ENCODE measurements at places on chromosomes 4 and X.

DNA sequence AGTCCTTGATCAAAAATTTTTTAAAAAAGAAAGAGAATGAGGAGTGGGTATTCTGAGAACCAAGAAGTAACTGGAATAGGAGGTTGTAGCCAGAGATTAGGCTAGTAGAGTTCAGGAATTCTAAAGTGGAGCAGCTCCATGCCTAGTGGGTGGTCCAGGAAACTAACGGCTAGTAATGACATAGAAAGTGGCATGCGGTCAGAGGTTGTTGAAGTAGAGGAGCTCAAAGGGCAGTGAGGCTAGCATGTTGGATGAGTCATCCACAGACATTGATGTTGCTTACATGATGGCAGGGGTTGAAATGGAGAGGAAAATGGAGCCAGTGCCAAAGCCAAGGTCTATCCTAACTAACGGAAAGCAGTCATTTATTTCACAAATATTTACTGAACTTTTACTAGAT, 42.1 kb downstream of the TEX13B start:
- no peak for DNase-seq

GRCh38 chr4:67459164-67459563, 86.1 kb downstream of the CENPC start:
- DNase-seq = no peak

DNA sequence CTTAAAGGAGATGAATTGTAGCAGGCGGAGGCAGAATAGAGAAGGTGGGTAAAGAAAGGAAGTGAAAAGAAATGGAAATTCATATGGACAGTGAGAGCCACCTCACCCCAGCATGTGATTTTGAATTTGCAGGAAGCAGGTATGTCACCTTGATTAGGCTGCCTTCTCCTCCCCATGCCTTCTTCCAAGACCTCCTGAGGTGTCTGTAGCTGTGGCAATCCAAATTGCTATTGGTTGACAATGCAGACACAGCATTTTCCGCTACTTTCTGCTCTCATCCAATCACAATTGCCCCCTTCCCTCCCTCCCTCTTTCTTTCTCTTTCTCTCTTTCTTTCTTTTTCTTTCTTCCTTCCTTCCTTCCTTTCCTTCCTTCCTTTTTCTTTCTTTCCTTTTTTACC, 38.5 kb downstream of the RAB33B start:
- DNase-seq = no peak

GRCh38 chr4:154566639-154567204, 3.9 kb downstream of the FGB start:
- no peak for DNase-seq

GRCh38 chr4:20574986-20575385, 125.3 kb upstream of the PACRGL start:
- DNase-seq = no peak

DNA sequence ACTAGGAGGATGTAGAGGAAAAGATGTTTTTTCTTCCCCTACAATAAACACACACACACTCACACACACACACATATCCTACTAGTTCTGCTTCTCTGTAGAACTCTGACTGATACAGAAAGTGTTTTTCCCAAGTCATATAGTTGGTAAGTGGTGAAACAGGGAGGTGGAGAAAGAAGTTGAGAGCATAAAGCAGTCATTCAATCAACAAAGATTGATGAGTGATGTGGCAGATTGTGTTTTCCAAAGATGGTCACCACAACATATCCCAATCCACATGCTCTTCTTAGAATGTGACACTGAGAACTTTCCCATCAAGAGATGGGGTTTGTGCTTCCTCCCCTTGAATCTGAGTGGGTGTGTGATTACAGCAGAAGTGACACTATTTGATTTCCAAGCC, 123.4 kb upstream of the ATP6AP2 start:
- DNase-seq = no peak

DNA sequence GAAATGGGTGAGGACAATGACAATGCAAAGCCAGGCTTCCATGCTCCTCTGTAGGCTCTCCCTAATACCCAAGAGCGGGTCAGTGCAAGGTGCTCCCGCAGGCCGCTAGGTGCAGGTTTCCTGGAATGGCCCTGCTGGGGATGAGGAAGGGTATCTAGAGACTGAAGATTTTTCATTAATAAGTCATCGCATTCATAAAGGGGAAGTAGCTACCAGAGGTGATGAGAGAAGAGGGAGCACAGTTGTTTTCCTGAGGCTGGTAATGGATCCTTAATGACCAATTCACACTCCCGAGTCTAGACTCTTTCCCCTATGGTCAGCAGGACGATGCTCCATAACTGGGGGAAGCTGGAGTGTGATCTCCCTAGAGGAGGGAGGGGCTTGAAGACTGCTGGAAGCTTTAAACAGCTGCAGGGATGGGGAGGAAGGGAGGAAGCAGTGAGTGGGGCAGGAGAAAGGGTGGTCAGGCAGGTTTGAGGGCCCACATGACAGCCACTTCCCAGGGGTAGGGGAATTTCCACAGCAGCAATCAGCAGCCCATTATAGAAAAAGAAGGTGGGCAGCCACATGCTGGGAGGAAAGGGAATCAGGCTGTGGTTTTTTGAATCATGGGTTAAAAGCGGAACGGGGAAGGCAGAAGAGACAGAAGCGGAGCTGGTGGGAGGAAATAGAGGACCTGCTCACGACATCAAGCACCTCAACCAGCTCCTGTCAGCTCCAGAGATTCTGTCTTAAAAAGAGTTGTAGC, 10.2 kb upstream of the ATP6AP2 start:
- peak; percentile 62 for DNase-seq

DNA sequence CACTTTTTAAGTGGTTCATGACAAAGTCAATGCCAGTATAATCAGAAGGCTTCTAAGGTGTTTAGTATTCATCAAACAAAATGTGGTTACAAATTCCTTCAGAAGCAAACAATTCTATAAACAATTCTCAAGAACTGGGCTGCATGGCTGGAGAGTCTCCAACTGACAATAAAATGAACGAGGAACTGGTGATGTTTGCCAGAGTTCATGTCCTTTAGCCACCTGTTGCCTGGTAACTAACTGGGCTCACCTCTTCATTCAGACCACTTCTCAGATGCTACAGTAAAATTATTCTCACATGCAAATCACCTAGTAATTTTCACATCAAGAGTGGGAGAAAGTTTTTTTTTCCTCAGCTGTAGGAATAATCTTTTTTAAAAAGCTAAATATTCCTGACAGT, 53.3 kb downstream of the CAMK2D start:
- no peak for DNase-seq

DNA sequence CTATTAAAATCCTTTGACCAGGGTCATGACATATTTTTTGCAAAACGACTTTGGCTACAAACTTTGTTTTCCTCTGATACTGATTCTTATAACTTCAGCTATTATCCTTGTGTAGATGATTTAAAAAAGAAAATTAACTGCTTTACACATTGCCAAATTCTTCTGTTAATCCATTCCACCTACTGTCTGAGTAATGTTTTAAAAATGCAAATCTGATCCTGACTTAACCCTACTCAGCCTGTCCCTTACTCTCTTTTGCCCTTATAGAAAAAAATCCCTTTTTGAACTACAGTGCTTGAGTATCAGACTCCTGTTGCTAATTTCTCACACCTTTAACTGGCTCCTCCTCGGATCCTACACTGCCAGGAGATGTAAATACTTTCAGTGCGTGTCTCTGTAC, 723.1 kb downstream of the ADGRL3 start:
- no peak for DNase-seq

DNA sequence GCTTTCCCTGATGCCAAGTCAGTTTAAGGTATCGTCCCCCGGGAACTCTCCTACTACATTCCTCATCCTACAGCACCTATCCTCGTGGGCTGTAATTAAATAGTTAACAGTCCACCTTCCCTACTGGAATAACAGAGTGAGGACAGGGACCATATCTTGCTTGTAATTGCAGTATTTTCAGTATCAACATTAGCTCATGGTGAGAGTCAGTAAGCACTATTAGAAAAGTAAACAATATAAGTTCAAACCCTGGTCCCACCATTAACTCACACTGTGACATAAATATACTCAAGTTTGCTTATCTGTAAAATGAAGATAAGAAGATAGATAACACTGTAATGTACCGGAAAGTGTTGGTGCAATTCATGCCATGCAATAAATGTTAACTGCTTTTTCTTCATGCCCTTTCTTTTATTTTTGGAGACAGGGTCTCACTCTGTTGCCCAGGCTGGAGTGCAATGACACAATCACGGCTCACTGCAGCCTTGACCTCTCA, 61.3 kb downstream of the SH3RF1 start:
- no peak for DNase-seq

GRCh38 chrX:123731258-123731986, 1.4 kb downstream of the THOC2 start:
- no peak for DNase-seq

- no peak for DNase-seq
Measured at GRCh38 chr4:168511780-168512489, 15.1 kb downstream of the PALLD start.

GRCh38 chr4:163332526-163333406, at the start of gene NPY1R:
TSS of gene NPY1R (minus strand) at chr4:163332596. CDS start at chr4:163326554, 6,042 bp downstream.
- peak; percentile 92 for DNase-seq

- no peak for DNase-seq
Measured at GRCh38 chr4:182136201-182136600, 107.0 kb upstream of the TENM3 start.

DNA sequence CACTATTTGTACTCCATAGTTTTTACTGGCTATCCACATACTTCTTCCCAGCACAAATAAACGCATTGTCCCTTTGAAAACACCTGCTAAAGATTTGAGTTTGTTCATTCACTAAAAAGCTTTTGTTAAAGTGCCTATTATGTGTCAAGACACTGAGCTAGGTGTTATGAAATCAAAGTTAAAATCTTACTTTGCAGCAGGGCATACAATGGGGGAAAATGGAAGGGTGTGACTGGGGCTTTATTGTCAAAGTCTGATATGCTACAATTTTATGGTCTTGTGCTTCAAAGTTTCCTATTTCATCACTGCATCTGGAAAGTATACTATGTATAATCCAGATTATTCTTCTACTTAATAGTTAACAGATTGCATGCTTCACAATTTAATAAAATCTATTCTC, 128.4 kb downstream of the PPP3CA start:
- no peak for DNase-seq

DNA sequence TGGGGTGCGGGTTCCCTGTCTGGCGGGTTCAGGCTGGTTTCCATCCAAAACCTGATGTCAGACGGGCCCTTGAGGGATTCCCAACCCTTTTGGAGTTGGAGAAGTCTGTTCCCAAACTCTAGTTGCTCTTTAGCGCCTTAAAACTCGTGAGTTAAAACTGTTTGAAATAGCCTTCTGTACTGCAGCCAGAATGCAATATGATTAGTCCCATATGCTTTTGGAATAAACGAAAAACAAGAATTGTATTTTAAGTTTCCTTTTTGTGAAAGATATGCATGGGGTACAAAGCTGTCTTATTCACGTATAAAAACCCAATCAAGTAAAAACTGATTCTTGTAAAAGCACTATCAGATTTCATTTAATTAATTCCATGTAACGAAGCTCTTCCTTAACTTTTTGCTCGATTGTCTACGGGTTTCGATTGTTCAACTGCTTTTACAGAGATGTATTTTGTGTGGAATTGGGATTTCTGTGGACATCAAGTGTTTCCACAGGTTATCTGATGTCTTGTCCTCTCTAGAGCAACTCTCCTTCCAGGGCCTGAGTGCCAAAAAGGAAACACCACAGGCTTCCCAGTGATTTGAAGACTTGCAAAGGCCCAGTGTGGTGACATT, 49.5 kb downstream of the CLDN34 start:
- DNase-seq = no peak
